Activated naive CD4-positive, alpha-beta T cell (primary cell): ENCODE measurements at places on chromosomes 12 and 14.

- no peak for DNase-seq
Observed at GRCh38 chr12:39369756-39370155, 73.2 kb downstream of the KIF21A start.

- no peak for DNase-seq
Observed at GRCh38 chr14:81565441-81566290, 32.0 kb upstream of the SEL1L start.

DNA sequence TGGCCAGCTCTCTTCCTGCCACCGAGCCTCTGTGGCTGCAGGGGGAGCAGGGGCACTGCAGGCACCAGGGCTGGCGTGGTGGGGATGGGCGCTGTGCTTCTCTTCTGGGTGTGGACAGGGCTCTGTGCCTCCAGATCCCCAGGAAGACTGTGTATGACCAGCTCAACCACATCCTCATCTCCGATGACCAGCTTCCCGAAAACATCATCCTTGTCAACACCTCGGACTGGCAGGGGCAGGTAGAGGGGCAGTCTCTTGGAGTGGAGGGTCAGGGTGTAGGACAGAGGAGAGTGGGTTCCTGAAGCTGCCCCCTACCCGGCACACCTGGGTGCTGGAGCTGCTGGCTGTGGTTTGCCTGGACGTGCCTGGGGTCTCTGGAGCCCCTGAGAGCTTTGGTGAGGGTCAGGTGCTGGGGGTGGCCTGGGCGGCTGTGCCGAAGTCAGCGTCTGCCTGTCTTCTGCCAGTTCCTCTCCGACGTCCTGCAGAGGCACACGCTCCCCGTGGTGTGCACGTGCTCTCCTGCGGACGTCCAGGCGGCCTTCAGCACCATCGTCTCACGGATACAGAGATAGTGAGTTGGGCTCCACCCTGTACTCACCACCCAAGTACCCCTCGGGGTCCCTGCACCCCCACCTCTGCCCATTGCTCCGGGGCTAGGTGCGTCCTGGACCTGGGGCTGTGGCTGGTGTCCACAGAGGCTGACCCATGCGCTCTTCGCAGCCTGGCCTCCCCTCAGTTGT is 15.8 kb upstream of the TEX22 start:
- DNase-seq: no peak

DNA sequence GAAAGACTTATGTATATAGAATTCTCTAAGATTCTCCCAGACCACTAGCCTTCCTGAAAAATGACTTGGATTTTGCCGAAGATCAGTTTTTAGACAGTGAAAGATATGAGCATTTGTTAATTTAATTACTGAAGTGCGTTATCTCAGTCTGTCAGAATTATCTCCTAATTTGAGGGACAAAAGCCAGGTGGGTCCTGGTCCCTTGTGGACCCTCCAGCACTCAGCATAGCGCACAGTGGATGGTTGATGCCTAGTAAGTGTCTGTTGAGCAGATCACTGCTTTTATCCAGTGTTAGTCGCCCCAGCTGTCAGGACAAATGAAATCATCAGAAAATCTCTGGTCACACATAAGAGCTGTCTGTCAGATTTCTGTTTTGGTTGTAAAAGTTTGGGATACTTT is 80.4 kb downstream of the EML1 start:
- no peak for DNase-seq

DNA sequence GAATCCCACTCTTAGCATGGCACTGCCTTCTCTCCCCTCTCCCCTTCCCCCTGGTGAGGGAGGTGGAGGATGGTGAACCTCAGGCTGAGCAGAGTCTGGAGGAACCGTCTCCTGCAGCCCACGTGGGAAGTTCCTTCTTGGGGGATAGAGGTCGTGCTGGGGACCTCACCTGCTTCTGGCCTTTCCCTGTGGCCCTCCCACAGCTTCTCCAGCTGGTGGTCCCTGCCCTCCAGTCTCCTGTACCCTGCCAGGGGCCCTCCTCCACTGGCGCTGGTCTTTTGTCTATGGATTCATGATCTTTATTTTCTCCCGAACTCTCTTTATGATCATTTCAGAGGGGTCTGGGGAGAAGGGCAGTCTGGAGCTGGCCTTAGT is 9.0 kb upstream of the MTA1 start:
- no peak for DNase-seq

DNA sequence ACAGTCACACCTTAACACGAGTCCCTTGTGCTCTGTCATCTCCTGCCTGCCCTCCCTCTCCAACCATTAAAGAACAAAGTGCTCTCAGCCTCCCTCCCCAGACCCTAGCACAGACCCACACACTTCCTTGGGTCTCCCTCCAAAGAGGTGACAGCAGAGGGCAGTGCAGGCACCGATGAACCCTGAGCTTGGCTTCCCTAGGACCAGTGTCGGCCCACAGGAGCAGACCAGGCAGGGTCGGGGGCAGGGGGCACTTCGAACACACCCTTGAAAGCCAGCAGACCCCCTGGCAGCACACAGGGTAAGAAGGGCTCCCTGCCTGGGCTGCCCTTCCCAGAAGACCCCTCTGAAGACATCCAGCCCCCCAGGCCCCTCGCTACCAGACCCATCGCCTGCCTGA is 7.0 kb downstream of the CDK2AP1 start:
- DNase-seq: no peak
